A673 (cell line): ENCODE measurements at places on chromosomes 1 and 21.
A peak's percentile ranks its signal among the peaks of the same experiment; 100 is the strongest.

DNA sequence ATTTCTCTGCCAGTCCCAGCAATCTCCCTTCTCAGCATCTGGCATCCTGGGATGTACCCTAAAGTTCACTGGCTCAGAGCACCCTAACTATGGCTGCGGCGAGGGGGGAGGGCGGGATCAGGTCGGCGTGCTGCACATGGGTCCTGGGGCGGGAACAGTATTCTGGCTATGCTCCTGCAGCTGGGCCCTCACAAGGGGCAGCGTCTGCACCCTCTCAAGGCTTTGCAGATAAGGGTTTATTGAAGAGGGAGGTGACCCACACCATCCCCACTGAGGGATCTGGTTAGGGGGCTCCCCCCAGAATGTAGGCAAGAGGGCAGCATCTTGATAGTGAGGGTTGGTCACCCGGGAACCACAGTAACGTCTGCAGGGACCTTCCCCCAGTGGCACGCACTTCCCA, 44.9 kb upstream of the PCBP3 start:
- DNase-seq, result no peak

DNA sequence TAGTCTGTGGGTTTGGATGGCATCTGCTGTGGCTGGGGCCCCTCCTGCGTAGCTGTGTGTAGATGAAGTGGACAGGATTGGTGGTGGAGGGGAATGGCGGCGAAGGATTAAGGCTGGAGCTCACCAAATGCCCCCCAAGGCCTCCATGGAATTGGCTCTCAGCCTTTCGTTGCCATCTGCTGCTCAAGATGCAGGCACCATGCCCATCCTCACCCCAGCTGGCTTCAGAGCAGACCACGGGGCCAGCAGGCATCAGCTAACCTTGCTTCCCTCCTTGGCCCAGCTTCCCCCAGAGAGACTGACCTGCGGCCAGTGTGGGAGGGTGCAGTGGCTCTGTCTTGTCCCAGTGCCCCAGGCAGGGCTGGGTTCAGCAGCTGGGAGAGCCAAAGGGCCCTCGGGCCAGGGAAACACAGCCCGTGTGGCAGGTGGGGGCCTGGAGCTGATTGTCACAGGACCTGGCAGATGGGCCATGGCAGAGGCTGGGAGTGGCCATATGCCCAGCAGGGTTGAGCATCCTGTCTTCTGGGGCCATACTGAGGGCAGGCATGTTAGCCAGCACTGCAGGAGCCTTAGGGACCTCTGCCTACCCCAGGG, 66.8 kb upstream of the ACTL8 start:
- no peak for DNase-seq

- no peak for DNase-seq
Measured at GRCh38 chr1:159483501-159483900, 44.0 kb downstream of the OR10J1 start.

- DNase-seq, result no peak
Measured at GRCh38 chr1:12408662-12409061, 178.8 kb downstream of the VPS13D start.

DNA sequence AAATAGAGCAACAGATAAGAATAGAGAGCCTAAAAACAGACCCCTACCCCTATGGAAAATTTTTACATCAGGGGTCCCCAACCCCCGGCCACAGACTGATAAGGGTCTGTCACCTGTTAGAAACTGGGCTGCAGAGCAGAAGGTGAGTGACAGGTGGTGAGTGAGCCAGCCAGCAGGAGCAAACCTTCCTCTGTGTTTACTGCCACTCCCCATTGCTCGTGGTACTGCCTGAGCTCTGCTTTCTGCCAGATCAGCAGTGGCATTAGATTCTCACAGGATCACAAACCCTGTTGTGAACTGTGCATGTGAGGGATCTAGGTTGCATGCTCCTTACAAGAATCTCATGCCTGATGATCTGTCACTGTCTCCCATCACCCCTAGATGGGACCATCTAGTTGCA, 174.1 kb downstream of the FOXD2 start:
- no peak for DNase-seq

- DNase-seq, result no peak
Measured at GRCh38 chr1:180571060-180571831, 12.5 kb downstream of the OVAAL start.

- DNase-seq, result no peak
Measured at GRCh38 chr1:223133306-223133823, 9.7 kb downstream of the TLR5 start.

DNA sequence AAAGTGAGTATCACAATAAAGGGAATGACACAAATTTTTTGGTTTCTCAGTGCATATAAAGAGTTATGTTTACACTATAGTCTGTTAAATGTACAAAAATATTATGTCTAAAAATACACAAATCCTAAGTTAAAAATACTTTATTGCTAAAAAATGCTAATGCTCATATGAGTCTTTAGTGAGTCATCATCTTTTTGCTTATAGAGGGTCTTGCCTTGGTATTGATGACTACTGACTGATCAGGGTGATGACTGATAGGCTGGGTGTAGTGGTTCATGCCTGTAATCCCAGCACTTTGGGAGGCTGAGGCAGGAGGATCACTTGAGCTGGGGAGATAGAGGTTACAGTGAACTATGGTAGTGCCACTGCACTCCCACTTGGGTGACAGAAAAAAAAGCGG, 12.9 kb upstream of the NUF2 start:
- no peak for DNase-seq

DNA sequence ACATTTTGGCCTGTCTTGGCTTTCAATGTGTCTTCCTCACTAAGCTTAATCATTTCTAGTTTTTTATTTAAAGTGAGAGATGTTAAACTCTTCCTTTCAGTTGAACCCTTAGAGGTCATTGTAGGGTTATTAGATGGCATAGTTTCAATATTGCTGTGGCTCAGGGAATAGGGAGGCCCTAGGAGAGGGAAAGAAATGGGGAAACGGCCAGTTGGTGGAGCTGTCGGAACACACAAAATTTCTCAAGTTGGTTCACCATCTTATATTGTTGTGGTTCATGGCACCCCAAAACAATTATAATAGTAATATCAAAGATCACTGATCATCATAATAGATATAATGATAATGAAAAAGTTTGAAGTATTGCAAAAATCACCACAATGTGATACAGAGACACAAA, 31.4 kb upstream of the KAZN start:
- DNase-seq, result no peak

DNA sequence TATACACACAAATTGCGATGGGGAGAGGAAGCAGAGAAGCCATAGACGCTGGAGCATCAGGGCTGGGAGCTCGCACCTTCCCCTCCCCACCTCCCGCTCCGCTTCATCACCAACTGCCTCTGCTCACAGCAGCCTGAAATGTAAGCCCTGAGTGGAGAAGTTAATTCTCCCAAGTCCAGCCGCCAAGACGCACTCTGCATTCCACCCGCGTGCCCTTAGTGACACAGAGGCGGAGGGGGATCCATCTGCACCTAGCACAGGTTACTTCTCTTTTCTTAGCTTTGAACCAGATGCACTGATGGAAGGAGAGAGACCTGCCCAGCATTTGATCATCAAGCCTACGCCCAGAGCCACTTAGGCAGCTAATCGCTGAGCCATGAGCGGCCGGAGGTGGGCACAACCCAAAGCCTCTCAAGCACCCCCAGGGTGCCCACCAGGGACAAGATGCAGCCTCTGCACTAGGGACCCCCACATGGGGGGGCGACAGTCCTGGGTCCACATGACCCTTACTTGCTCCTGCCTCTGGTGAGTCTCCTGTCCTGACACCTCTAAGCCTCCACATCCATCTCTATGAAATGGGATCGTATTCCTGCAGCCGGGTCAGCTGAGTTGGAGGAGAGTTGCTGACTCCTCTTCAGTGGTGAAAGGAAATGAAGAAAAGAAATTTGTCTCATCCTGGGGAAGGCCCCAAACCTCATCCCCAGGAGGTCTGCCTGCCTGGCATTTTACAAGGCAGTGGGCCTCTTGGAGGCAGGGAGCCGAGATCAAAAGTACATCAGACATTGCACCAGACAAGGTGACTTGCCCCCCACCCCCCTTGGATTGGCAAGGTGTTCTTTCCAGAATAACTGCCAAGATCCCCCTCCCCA, 316.2 kb downstream of the MATN1 start:
- peak; percentile 61 for DNase-seq

- peak; percentile 78 for DNase-seq
Measured at GRCh38 chr1:43545695-43546387, 15.2 kb downstream of the PTPRF start.

DNA sequence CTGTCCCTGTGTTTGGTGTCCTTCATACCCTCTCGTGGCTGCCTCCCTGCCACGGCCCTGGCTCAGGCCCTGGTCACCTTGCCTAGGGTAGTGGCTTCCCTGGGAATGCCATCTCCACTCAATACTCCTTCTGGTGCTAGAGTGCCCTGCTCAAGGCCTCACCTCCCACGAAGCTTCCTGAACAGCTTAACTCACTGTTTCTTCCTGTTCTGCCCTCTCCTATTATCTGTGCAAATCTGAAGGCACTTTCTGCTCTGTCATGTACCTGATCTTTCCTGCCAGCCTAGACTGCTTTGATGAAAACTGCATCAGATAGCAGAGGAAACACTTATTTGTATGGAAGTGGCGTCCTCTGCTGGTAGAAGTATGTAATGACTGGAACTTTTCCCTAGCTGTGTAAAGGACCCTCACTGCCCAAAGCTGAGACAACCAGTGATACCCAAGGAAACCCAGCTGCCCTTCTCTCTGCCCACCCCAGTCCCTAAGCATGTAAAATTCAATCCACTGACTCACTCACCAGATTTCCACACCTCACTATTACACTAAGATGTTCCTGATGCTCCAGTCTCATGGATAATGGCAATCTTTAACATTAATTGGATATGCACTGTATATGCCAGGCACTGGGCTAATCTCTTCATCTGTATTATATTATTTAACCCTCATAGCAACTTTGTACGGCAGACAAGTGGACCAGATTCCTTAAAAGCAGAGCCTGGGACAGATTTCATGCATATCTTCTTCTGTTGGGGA, 36.2 kb upstream of the BTG2 start:
- DNase-seq, result peak; percentile 86

- no peak for DNase-seq
Measured at GRCh38 chr1:37878071-37878470, 18.7 kb upstream of the MTF1 start.

GRCh38 chr1:112954017-112954650, 1.9 kb downstream of the SLC16A1 start:
- no peak for DNase-seq

DNA sequence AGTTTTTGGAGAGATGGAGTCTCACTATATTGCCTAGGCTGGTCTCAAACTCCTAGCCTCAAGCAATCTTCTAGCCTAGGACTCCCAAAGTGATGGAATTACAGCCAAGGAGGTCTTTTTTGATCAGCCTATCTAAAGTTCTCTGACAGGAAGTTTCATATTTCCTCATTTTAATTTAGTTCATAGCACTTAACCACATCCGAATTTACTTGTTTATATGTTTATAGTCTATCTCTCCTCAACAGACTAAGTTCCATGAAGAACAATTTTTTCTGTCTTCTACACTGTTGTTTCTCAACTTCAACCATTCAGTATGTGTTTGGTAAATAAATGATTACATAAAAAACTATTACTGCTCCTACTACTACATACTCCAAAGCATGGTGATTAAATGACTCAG, 47.9 kb downstream of the GON4L start:
- DNase-seq, result no peak

GRCh38 chr1:17314491-17314971, 6.5 kb downstream of the PADI4 start:
- DNase-seq, result no peak

- DNase-seq, result no peak
Measured at GRCh38 chr1:53559854-53560580, 100.8 kb downstream of the DMRTB1 start.

DNA sequence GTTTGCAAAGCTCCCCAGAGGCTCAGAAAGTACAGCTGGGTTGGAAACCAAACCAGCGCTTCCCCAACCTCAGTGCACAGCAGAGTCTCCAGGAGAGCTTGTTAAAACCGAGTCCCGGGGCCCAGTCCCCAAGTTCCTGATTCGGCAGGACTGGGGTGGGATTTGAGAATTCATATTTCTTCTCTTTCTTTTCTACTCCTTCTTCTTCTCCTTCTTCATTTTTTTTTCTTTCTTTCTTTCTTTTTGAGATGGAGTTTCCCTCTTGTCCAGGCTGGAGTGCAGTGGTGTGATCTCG, 136.8 kb downstream of the PGBD5 start:
- DNase-seq, result no peak

GRCh38 chr1:101253976-101254674, 17.3 kb downstream of the S1PR1 start:
- DNase-seq, result peak; percentile 20

GRCh38 chr1:182441719-182442118, 8.2 kb upstream of the RGSL1 start:
- DNase-seq, result no peak

DNA sequence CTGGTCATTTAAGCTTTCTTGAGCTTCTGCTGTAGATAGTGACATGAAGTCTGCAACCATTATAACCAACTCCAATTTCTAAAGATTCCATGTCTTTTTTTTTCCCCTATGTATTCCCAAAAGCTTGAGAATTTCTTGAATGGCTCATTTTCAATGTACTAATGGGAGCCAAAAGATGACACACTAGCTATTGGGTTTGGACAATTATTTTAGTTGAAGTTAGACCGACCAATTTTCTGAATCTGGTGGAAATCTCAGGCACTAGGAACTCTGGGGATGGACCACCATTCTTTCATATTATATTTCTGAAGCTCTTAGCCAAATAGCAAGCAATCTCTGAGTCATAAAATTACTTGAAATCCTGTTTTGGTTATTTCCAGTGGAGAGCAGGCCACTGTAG, 617.4 kb upstream of the ADAMTS5 start:
- DNase-seq, result no peak

DNA sequence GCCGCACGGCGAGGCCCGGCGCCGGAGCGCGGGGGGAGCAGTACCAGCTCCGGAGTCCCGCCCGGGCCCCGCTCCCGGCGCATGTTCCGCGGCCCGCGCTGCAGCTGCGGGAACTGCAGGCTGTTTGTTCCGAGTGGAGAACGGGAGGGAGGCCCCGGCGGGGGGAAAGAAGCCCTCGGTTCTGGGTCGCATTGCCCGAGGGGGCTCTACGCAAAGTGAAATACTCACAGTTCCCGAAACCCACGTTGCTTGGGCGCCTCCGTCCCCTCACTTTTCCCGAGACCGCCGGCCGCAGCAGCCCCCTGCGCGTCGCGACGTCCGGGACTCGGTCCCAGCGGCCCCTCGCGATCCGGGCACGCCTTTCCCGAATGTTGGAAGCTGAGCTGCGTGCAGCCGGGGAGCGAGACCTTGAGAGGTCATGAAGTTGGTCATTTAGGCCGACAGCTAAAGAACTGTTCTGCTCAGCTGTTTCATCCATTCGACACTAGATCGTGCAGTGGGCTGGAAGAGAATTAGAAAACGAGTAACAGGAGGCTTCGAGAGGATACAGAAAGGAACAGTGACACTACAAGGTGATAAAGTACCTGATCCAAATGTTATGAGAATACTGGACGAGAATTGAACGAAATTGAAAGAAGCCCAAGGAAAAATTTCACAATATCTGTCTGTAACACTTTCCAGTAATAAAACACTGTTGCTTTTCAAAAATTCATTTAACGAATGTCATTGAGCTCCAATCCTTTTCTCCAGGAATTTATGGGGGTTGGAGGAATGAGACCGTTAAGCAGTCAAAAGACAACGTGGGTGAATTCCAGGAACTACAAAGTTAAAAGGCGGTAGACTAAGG, 657 bp upstream of the LIN9 start:
- DNase-seq, result no peak
